Cerebellum (tissue), 4 donors: ENCODE measurements at places on chromosomes 12 and 14. TPM values are rescaled to one million over a fixed set of nuclear protein-coding genes. Genes with fewer than 3 reads are reported as not detected.

DNA sequence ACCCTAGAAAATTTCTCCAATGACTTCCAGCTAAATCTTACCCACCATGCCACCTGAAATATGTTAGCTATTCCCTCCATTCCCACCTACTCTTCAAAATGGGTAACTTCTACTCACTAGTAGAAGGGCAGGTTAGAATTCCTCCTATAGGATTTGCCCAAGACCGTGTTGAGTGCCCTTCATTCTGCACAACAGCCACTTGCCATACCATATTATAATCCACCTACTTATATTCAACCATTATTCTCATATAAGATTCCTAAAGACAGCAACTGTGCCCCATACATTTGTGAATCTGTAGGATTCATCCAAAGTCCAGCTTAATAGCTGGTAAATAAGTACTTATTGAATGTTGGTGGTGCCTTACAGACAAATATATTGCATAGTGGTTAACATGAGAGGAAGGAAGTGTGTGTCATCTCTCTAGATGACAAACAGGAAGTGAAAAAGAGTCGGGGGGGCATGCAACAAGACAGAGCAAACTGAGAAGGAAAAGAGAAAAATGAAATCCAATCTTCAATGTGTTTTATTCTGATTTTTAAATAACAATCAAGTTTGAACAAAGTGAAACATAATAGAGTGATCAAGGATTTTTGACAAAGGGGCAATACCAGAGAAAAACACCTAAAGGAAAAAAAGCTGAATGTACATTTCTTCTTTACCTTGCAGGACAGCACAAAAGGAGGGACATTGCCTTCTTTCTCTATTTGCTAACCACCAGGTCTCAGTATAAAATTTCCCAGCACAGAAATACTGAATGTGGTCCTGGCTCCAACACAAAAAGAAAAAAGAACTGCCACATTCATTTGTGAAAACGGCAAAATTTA, 389.3 kb upstream of the USP15 start:
- DNase-seq: no peak

- DNase-seq: no peak
Observed at GRCh38 chr12:48021485-48022179, 17.4 kb upstream of the COL2A1 start.

- DNase-seq: no peak
Observed at GRCh38 chr12:2234091-2234490, 181.3 kb downstream of the CACNA1C start.

GRCh38 chr14:75339059-75339458, 60.4 kb downstream of the FOS start:
- no peak for DNase-seq

DNA sequence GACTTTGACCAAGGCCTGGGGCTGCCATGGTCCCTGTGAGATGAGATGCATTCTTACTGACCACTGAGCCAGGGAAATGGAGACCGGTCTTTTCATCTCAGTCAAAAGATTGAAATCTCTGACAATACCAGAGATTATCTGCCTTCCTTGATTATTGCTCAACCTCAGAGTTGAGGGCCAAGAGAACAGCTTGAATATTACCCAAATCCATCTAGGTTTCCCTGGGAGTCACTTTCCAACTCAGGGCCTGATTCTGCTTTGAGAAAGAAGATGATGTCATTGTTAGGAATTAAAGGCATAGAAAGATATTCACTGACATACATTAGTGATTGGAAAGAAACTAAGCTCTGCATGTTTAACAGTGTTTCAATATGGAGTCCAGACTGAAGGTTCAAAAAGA, 515.9 kb upstream of the TBX3 start:
- DNase-seq: no peak

DNA sequence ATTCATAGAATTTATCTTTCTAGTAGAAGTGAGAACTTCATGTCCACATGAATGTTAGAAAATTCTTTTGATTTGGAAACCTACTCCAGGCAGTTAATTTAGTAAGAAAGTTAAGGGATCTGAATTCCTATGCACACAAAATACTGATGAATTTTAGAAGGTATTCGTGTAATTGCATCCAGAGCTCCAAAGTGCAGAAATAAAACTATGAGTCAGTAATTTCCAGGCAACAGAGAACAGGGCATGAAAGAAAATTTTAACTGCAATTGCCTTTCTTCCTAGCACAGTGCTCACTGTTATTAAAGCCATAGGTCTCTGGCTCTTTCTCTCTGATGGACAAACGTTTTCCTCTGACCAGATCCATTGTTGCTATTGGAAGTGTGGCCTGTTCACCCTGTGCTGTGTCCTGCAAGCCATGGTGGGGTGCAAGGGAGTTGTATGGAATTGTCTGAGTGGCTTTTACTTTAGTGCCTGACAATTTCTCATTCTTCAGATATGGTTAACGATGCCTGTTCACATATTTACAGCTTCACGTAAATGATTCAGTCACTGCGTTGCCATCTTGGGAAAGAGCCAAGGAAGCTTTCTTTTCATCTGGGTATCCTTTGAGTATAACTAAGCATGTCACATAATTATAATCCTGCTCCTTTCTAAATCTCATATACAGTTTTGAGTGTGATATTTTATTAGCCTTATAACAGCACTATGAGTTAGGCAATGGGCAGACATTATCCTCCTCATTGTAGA, 145.1 kb downstream of the ACSS3 start:
- no peak for DNase-seq

DNA sequence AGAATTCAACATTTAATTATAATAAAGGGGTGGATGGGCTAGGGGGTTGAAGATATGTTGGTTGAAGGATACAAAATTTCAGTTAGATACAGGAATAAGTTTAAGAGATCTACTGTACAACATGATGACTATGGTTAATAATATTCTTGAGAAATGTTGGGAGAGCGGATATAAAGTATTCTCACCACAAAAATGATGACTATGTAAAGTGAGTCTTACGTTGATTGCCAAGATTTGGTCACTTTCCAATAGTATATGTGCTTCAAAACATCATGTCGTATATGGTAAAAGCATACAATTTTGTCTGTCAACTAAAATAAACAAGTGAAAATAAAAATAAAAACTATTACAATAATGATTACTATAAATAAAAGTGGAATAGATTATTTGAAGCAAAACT, 802.0 kb downstream of the C12orf50 start:
- DNase-seq: no peak

DNA sequence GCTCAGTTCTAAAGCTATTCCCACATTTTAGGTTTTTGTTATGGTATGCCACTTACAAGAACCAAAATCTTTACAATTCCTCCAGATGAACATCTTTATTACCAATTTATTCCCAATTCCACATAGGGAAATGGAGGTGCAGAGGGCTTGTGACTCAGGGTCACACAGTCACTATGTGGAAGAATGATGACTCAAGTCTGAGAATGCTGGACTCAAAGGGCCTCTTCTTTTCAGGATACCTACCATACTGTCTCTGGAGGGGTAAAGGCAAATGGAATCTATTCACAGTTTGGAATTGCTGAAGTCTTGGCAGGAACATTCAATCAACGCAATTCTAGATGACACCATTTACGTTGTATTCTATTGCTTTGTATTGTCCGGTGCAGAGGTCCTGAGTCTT, 48.2 kb upstream of the MANSC4 start:
- DNase-seq: no peak

DNA sequence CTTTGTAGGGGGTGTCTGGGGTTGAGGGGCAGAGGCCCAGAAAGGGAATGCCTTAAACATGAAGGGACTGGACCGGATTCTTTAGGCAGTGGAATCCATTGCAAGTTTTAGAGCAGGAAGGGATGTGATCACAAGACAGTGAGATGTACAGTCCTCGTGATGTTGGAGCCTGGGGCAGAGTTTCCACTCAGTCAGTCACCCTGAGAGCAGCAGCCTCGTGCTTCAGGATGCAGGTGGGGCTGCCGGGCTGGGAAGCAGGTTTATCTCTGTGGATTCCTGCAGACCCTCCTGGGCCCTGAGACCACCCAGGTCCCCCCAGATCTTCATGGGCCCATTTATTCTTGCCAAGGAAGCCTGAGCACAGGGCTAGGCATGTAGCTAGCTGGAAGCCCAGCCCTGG, 38.5 kb downstream of the RIN3 start:
- no peak for DNase-seq

DNA sequence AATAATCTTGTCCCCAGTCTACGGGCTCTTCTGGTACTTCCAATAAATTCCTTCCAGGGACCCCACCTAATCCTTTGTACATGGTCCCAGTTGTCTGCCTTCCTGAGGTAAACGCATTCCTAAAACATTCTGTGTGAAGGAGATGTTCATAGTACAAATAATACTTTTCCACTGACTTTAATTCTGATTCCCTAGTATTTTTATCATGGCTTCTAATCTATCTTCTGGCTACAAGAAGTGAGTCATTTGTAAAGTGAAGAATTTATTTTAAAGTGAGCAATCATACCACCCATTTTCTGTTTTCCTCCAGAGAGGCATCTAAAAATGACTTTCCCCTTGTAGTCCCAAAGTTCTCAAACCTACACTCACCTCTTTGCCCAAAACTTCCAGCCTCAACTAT, 65.9 kb upstream of the NUDT4 start:
- no peak for DNase-seq

DNA sequence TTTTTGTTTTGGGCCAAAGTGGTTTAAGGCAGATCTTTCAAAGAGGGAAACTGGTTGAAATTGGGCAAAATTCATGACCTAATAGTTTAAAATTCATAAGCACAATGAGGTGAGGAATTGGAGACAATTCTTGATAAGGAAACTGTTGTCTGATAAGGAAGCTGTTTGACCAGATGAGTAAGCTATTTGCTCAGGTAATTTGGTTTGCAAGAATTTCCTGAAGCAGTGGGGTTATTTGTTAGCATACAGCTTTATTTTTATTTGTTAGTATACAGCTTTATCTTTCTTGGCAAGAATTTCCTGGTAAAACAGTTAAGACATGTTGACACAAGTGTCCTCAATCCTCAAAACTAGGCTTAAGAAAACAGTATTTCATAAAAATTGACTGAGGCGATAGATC, 559.0 kb downstream of the GALC start:
- DNase-seq: no peak

GRCh38 chr12:118851891-118852290, 129.4 kb upstream of the SRRM4 start:
- DNase-seq: no peak

DNA sequence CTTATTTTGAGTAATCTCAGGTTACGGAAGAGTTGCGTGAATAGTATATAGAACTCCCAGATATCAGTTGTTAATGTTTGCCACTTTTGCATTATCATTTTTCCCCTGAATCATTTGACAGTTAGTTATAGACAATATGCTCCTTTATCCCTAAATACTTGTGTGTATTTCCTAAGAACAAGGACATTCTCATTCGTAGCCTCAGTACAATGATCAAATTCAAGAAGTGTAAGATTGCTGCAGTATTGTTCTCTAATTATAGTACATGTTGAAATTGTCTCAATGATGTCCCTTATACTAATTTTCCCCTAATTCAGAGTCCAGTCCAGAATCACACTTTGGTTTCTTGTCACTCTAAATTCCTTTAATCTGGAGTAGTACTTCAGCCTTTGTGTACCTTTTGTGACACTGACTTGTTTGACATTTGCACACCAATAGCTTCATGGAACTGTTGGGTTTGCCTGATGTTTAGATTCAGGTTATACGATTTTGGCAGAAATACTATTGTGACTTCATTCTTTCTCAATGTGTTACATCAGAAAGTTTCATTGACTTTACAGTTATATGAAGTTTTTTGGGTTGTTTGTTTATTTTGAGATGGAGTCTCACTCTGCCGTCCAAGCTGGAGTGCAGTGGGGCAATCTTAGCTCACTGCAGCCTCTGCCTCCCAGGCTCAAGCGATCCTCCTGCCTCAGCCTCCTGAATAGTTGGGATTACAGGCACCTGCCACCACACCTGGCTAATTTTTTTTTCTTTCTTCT, 13.1 kb downstream of the DYNC1H1 start:
- no peak for DNase-seq

DNA sequence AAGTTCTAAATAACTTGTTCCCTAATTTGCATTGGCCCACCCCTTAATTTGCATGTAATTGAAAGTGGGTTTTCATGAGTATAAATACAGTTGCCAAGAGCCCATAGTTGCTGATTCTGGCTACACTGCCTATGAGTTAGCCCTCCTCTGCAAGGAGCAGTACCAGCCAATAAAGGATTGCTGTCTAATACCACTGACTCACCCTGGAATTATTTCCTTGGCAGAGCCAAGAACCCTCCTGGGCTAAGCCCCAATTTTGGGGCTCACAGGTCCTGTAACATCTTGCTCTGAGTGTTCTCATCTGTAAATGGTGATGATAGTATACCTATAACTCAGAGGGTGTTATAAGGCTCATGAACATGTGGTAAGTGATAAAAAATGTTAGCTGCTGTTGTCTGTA, 6.8 kb downstream of the TTC8 start:
- no peak for DNase-seq

DNA sequence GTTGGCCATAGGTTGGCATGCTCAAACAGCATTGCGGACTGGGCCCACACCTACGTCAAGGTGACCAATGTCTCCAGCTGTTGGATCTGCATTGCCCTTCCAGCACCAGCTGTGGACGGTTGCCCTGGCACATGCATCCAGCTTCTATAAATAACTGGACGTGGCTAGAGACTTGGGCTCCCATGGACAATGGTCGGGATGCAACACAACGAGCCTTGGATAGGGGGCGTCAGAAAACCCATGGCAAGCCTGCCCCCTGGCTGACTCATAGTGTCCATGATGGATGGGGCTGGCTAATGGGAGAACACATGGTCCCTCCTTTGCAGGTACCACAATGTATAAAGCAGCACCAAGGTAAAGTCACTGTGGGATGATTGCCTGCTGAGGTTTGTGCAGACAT, 331.6 kb upstream of the FAR2 start:
- no peak for DNase-seq

- no peak for DNase-seq
Observed at GRCh38 chr14:77338302-77338701, 17.5 kb downstream of the GSTZ1 start.

GRCh38 chr12:42166501-42166900, 21.8 kb upstream of the GXYLT1 start:
- DNase-seq: no peak

- DNase-seq: no peak
Observed at GRCh38 chr14:22289570-22289969, 299.5 kb downstream of the DAD1 start.

The SYNE2 gene
- 167 TPM for total RNA-seq

The CLEC4A gene
- 0.27 TPM for total RNA-seq

The CLEC1B gene
- total RNA-seq: not detected

The RNF212B gene
- not detected for total RNA-seq

The TAS2R31 gene
- 29.9 TPM for total RNA-seq
